ENCODE measurements at places on chromosomes 7 and 10.

DNA sequence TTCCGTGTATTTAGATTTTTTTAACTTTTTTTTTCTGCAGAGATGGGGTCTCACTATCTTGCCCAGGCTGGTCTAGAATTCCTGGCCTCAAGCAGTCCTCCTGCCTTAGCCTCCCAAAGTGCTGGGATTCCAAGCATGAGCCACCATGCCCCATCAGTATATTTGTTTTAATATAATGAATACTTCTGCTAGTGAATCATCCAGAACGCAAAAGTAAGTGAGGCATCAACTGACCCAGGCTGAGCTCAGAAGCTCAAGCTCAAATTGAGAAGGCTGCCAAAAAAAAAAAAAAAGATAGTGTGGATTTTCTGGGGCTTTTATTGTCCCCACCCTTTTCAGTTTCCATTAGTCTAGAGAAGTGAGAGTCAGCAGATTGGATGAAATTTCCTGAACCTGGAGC is 39.0 kb upstream of the TECTB start:
- no peaks in the 10 kb centered on the region for H3K4me1 ChIP-seq
- H3K4me3 ChIP-seq: no peak overlapping the region
- H3K27ac ChIP-seq: no peak overlapping the region

GRCh38 chr7:104934665-104935064 is 79.3 kb upstream of the KMT2E start:
- no peaks in the 10 kb centered on the region for H3K36me3 ChIP-seq
- no peak overlapping the region for H3K27ac ChIP-seq
- no peak for DNase-seq
- H3K27me3 ChIP-seq: no peaks in the 10 kb centered on the region
- H3K4me3 ChIP-seq: no peak overlapping the region

DNA sequence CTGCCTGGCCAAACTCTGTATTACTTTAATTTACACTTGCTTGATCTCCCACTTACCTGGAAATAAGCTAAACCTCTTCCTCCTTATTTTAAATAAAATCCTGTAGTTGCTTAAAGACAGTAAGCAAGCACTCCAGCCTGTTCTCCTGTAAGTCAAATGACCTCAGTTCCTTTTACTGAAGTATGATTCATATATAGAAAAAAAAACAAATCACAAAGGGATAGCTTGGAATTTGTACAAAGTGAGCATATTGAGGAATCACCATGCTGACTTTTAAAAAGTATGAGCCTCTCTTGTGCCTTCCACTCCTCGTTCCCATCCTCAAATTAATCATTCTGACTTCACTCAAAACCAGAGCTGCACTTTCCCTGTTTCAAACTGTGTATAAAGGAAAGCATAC is 52.0 kb downstream of the C10orf90 start:
- DNase-seq: no peak
- H3K4me3 ChIP-seq: no peak overlapping the region
- no peaks in the 10 kb centered on the region for H3K27me3 ChIP-seq
- H3K27ac ChIP-seq: no peak overlapping the region
- H3K36me3 ChIP-seq: no peaks in the 10 kb centered on the region
- H3K4me1 ChIP-seq: no peaks in the 10 kb centered on the region

DNA sequence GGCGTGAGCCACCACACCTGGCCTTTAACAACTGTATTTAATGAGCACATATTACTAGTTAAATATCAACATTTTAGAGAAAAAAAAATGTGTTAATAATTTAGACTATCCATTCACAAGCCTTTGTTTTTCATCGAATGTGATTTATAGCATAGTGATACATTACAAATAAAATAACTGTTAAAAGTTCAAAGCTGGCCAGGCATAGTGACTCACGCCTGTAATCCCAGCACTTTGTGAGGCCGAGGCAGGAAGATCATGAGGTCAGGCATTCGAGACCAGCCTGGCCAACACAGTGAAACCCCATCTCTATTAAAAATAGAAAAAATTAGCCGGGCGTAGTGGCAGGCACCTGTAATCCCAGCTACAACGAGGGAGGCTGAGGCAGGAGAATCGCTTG is 72.7 kb downstream of the HACD1 start:
- H3K4me1 ChIP-seq: no peaks in the 10 kb centered on the region
- peaks cover 3% of the 10 kb centered on the region for H3K36me3 ChIP-seq
- no peaks in the 10 kb centered on the region for H3K27me3 ChIP-seq
- no peak overlapping the region for H3K4me3 ChIP-seq
- no peak for DNase-seq

DNA sequence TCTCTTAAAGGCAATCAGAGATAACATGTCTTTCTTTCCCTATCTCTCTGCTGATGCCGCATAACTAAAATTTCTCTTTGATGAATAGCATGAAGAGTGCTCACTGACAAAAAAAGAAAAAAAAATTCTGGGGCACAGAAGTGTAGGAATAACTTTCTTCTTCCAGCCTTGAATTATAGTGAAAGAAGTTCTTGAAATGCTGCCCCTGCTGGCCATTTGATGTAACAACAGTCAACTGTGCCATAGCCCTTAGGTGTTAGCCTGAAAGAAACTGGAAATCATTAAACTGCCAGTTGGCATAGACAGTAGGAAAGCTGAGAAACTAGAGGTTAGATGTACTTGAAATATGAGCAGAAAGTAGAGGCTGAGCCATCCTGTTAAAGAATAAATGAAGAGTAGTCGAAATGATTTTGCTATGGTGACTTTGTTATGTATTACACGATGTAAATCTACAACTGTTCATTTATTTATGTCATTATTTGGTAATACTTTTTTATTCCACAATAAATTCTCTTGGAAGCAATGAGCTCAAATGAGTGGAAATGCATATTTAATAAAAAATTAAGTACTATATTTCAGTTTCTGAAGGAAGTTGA is 48.3 kb upstream of the FAM171A1 start:
- no peaks in the 10 kb centered on the region for H3K27me3 ChIP-seq
- H3K4me1 ChIP-seq: no peaks in the 10 kb centered on the region
- DNase-seq: no peak
- no peak overlapping the region for H3K4me3 ChIP-seq

DNA sequence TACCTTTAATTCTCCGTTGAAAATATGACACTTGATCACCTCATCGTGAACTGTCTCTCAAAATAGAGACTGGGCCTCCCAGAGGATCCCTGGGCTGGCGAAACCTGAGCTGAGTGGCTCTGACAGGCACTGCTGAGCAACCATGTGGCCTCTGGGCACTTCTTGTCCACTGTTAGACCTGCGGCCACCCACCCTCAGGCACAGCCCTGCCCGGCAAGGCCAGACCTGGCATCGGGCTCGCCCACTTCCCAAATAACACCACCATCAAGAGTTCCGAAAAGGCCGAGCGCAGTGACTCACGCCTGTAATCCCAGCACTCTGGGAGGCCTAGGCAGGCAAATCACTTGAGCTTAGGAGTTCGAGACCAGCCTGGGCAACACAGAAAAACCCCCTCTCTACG is 82.5 kb downstream of the COBL start:
- peak; percentile 26 for DNase-seq
- H3K36me3 ChIP-seq: no peaks in the 10 kb centered on the region
- no peaks in the 10 kb centered on the region for H3K27me3 ChIP-seq
- no peak overlapping the region for H3K27ac ChIP-seq

- peaks cover 1% of the 10 kb centered on the region for H3K4me1 ChIP-seq
- H3K27ac ChIP-seq: no peak overlapping the region
- H3K27me3 ChIP-seq: no peaks in the 10 kb centered on the region
- peaks cover 35% of the 10 kb centered on the region for H3K36me3 ChIP-seq
- H3K4me3 ChIP-seq: no peak overlapping the region
Observed at GRCh38 chr7:24727154-24728120, 29.8 kb downstream of the GSDME start.

DNA sequence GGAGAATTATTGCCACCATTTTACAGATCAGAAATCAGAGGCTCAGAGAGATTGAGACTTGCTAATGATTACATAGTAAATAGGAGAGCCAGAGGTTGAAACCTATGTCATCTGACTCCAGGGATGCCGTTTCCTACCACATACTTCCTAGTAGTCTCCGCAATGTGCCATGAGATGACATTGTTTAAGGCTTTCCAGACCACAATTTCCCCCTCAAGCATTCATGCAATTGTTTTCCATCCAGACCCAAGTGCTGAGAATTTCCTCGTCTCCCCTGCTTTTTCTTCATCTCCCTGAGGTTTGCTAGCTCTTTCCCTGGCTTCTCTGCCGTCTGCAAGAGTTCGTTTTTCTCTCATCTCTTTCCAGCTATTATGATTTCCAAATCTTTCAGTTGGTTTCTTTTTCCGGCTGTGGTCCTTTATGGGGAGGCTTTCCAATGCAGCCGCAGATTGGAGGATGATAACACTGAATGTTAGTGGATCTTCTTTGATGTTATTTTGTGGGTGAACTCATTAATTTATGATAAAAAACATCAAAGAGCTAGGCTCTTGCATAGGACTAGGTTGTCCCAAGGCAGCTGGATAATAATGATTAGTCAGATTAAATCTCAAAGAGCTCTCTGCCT is 6.9 kb upstream of the GOLGA7B start:
- H3K27me3 ChIP-seq: no peaks in the 10 kb centered on the region
- H3K4me3 ChIP-seq: no peak overlapping the region
- H3K36me3 ChIP-seq: no peaks in the 10 kb centered on the region
- H3K4me1 ChIP-seq: no peaks in the 10 kb centered on the region

DNA sequence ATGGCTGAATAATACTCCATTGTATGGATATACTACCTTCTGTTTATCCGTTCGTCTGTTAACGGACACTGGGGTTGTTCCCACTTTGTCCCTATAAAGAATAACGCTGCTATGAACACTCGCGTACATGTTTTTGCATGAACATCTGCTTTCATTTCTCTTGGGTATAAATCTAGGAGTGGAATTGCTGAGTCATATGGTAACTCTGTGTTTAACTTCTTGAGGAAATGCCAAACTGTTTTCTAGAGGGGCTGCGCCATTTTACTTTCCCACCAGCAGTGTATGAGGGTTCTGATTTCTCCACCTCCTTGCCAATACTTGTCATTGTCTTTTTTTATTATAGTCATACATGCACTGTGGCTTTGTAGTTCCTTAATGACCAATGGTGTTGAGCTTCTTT is 20.6 kb upstream of the RASSF4 start:
- no peak for DNase-seq
- no peaks in the 10 kb centered on the region for H3K36me3 ChIP-seq

GRCh38 chr10:62502995-62503613 is 128.9 kb downstream of the ZNF365 start:
- no peaks in the 10 kb centered on the region for H3K36me3 ChIP-seq
- H3K27ac ChIP-seq: no peak overlapping the region
- no peak for DNase-seq
- H3K4me1 ChIP-seq: peaks cover 9% of the 10 kb centered on the region

- H3K4me3 ChIP-seq: peak within 1 kb of the TSS; percentile 62
- no peaks in the 10 kb centered on the region for H3K4me1 ChIP-seq
- H3K27ac ChIP-seq: no peak within 1 kb of the TSS
- no peaks in the 10 kb centered on the region for H3K36me3 ChIP-seq
- peak; percentile 97 for DNase-seq
- H3K27me3 ChIP-seq: no peaks in the 10 kb centered on the region
Observed at GRCh38 chr7:92178928-92179924, at the start of gene LRRD1. TSS of gene LRRD1 (minus strand) at chr7:92179142. CDS start at chr7:92165202, 13,940 bp downstream.

DNA sequence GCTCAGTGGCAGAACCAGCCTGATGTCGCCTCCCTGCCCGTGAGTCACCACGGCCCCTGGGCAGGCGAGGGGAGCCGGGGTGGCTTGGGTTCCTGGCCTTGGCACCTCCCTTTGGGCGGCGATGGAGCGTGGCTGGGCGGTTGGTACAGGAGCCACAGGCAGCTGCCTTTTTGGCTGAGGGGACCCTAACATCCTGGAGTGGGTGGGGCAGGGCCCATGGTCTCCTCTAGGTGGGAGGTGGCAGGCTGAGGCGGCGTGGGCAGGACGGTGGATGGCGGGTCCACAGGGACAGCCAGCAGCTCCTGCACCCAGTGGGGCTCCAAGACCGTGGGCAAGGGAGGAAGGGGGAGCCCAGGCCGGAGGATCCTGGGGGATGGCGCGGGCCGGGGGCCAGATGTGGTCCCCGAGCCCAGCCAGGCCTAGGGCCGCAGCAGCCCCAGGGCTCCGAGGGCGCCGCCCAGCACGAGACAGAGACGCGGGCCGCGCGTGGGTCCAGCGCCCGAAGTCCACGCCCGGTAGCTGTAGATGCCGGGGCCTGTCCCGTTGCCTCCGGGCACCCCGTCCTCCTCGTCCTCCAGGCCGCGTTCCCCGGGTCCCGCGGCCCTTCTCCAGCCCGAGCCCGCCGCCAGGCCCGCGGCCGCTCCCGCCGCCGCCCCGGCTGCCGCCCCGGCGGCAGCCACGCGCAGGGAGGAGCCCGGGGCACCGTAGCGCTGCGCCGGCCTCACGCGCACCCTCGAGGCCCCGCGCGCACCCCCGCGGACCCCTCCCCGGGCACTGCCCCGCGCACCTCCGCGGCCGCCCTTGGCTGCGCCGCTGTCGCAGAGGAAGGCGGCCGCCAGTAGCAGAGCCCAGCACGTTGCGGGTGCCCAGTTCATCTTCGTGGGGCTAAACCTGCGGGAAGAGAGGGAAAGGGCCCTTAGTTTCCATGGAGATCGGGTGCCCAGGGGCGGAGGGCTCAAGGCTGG is 1.3 kb downstream of the SPRN start:
- H3K27me3 ChIP-seq: no peaks in the 10 kb centered on the region
- no peak overlapping the region for H3K27ac ChIP-seq
- H3K4me1 ChIP-seq: no peaks in the 10 kb centered on the region
- DNase-seq: peak; percentile 36
- H3K4me3 ChIP-seq: peak overlapping the region; percentile 36

DNA sequence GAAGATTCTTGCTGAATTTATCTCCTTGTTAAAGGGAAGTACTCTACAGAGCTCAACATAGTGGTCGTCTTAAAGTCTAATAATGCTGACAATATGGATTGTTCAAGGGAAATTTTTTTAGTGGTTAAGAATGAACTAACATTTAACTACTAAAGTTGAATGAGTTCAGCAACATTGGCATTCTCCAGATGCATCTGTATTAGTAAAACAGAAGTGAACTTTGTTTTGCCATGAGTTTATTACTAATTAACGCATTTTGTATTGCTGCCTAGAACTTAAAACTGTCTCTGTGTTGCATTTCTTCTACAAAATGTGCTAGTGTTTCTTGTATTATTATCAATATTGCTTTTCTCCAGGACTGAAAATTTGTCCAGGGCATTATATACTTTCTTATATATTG is 67.5 kb downstream of the C1GALT1 start:
- H3K4me3 ChIP-seq: no peak overlapping the region
- DNase-seq: no peak
- H3K36me3 ChIP-seq: peaks cover 9% of the 10 kb centered on the region
- no peaks in the 10 kb centered on the region for H3K4me1 ChIP-seq

DNA sequence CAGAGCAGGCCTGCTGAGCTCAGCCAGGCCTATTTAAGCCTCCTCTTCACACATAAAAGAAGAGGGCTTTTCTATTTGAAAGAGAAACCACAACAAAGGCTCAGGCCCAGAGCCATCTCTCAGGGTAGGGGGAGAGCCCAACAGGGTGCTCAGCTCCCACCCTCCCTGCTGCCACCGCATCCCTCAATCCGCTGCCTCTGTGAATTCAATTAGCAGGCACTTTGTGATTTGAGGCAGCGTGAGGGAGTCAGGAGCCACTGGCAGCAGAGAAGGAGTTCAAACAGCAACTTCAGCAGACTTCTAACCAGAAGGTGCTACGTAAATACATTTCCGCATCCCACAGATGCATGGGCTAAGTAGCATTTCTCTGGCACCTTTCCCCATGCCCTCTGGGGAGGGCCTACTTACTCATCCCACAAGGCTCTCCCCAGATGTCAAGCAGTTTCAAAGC is 45.2 kb downstream of the LRRC20 start:
- H3K4me1 ChIP-seq: no peaks in the 10 kb centered on the region
- H3K27ac ChIP-seq: no peak overlapping the region

All from H9 (cell line).